ENCODE measurements at places on chromosomes 4 and X. TPM values are rescaled to one million over a fixed set of nuclear protein-coding genes. Genes with fewer than 3 reads are reported as not detected.

GPR34 gene
- total RNA-seq = not detected

CDS1 gene
- total RNA-seq = 11.6 TPM

ASB11 gene
- total RNA-seq = not detected

ANKRD37 gene
- total RNA-seq = 6.7 TPM

MAGEC3 gene
- total RNA-seq = not detected

All from HT-29 (cell line).